ENCODE measurements at places on chromosomes 5 and 9.

DNA sequence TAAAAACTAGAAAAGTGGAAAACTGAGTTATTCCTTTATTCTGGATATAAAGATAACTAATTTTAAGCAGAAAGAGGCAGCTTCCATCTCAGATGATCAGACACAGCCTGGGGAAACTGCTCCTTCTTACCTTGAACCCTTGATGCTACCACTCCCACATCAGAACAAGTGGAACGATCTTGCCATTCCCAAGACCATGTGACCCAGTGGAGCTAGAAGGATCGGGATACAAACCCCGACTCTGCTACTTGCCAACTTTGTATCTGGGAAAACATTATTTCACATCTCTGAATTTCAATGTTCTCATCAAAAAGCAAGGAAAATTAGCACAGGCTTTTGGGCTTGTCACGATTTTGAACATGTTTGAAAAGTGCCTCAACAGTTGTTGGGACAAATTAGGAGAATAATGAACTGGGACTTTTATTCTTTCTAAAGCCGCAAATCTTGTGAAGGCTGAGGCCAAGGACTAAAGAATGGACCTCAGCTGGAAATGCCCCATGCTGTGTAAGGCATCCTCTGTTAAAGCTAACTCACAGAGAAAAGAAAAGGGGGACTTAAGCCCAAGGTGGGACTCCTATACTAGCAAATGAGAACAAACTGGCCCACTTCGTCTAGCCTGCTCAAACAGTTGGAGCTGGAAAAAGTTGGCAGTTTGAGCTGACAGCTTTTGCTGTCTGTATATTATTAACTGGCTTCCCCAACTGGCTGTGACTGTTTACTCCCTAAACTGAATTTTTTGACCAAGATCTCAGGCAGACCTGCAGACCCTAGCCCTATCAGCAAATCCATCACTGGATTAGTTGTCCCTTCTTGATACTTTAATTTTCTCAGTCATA lies 552.3 kb downstream of the EFNA5 start:
- no peak for DNase-seq

DNA sequence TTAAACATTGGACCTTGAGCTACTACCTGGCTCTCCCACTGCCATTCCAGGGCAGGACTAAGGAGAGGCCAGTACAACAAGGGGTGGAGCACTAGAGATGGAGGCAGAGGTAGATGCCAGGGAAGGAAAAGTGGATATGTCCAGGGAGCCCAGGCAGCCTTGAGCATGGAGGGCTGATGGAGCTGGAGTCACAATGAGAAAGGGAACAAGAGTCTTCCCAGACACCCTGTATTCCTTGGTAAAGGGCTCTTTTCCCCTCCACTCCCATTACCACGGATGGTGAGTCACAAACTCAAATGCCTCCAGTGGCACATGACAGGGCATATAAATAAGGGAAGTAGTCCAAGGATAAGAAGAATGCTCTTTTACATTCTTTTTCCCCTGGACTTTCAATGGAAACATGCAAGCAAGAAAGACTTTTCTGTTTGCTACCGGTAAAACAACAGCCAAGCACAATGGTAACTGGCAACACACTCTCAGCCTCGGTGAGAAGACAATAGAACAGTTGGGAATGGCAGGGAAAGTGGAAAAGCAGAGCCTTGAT lies 16.7 kb downstream of the ERAP1 start:
- no peak for DNase-seq

- DNase-seq = peak; percentile 33
These were observed 1.1 kb downstream of the FUT7 start for GRCh38 chr9:137030538-137031527.

DNA sequence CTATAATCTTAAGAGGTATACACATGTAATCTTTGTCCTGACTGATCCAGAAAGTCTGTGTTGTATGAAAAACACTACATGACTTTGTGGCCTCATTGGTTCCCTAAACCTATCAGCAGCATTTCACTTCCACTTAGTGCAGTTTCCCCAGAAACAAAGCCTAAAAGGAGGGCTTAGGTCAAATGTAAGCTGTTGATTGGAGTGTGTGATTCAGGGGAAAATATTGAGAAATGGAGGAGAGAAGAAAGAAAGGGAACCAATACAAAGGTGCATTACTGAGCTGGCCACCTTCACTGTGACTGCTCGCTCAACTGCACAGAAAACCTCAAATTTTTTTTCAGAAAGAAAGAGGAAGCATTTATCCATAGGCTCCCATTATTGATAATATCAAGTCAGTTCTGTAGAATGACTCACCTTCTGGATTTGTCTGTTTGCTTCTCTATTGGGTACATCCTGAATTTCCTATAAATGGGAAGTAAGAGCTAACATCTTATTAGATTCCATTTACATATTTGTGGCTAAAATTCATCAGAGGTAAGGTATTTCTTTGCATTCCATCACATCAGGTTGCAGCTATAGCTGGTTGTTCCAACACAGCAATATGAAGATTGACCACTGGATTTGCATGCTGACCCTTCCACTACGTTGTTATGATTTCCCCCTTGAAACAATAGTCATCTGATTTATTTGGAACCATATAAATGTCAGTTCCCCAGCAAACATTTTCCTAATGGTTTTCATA lies 10.3 kb upstream of the FST start:
- DNase-seq = no peak

DNA sequence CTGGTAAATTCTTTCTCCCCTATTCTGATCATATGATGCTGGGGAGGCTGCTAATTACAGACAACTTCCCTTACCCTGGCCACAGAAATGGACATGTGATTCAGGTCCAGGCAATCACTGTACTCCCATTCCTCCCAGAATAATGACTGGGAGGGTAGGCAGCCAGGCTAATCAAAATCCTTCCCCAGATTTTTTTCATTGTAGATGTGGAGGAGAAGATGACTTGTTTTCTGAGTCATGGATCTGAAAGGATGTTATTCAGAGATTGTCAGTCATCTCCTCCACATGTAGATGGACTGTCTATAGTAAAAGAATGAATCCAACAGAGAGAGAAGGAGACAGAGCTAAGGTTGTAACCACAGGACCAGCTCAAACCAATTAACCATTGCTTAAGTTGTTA lies 123.9 kb upstream of the PUM3 start:
- no peak for DNase-seq

Measured in OCI-LY7 (cell line).